ENCODE measurements at places on chromosomes 3 and 15.

- H3K36me3 ChIP-seq: peaks cover 2% of the 10 kb centered on the region
- no peak overlapping the region for H3K4me3 ChIP-seq
- no peak for DNase-seq
- no peaks in the 10 kb centered on the region for H3K27me3 ChIP-seq
- no peak overlapping the region for H3K27ac ChIP-seq
Observed at GRCh38 chr3:45551214-45552010, 43.1 kb upstream of the LIMD1 start.

DNA sequence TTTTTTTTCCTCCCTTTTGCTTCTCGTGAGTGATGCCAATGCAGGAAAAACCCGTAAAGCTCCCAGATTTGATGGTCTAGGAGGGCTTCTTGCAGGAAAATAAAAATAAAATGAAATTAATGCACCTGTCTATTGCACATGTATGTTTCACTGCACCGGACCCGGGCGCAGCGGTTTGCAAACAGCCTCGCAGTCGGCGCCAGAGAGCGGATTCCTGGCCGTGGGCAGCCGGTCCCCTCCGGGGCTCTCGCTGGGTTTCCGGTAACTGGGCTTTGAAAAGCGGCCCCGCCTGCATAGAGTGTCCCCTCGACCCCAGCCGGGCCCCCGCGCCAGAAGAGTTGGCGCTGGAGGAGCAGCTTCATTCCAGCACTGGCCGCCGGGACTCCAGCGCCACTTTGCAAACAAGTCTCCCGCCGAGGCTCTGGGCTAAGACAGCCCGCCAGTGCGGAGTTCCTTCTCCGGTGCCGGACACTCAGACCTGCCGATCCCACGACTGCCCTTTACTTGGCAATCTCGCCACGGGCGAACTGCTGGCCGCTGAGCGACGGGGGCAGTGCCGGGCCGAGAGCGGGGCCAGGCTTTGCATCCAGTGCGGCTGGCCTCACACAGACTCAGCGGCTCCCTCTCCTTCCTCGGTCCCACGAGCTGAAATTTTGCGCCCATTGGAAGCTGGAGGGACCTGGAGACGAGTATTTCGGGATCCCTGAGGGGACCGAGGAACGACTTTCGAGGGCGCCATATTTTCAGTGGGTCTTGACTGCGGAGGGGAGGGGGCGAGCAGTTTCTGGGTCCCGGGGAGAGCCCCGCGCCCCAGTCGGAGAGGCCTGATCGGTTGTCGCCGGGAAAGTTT lies 225.9 kb upstream of the C2CD4B start:
- H3K4me3 ChIP-seq: peak overlapping the region; percentile 93
- no peak for DNase-seq
- H3K4me1 ChIP-seq: peaks cover 14% of the 10 kb centered on the region
- no peaks in the 10 kb centered on the region for H3K36me3 ChIP-seq
- H3K27me3 ChIP-seq: peaks cover 15% of the 10 kb centered on the region
- peak overlapping the region; percentile 85 for H3K27ac ChIP-seq

- peak overlapping the region; percentile 12 for H3K4me3 ChIP-seq
- peaks cover 49% of the 10 kb centered on the region for H3K4me1 ChIP-seq
- H3K27ac ChIP-seq: peak overlapping the region; percentile 79
- no peak for DNase-seq
- H3K27me3 ChIP-seq: no peaks in the 10 kb centered on the region
Observed at GRCh38 chr3:171436380-171436779, 23.8 kb downstream of the TNIK start.

DNA sequence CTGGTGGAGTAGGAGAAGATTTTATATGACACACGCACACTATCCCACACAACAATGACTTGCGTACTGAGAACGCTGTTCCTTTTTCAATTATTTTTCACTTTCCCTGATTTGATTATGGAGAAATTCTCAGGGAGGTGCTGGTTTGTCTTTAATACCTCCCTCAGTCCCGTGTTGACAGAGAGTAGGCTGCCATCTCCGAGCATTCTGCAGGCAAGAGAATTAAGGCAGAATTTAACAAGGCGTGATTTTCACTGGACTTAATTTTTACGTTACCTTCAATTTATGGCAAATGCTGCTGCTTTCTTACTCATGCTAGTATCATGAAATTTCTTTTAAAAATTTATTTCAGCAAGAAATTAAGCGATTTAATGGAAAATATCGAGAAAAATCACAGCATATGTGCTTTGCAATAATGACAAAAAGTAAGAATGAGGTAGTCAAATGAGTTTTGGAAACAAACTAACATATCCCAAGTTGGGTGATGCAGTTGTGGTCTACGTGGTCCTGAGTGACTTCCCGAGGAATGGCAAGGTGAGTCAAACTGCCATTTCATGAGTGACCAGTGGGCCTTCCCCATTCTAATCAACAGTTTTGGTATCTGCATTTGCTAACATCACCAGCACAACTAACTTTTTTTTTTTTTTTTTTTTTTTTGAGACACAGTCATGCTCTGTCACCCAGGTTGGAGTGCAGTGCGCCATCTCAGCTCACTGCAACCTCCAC lies 16.9 kb downstream of the DNASE1L3 start:
- H3K27ac ChIP-seq: no peak overlapping the region
- H3K4me1 ChIP-seq: peaks cover 2% of the 10 kb centered on the region
- no peak for DNase-seq
- no peak overlapping the region for H3K4me3 ChIP-seq
- peaks cover 6% of the 10 kb centered on the region for H3K27me3 ChIP-seq

GRCh38 chr3:184637705-184638104 lies 74.2 kb downstream of the MAGEF1 start:
- H3K4me1 ChIP-seq: peaks cover 24% of the 10 kb centered on the region
- DNase-seq: no peak
- H3K36me3 ChIP-seq: peaks cover 6% of the 10 kb centered on the region
- no peak overlapping the region for H3K27ac ChIP-seq
- no peak overlapping the region for H3K4me3 ChIP-seq

GRCh38 chr3:172189213-172189612 lies 149.8 kb downstream of the FNDC3B start:
- H3K4me3 ChIP-seq: no peak overlapping the region
- no peak for DNase-seq
- H3K27ac ChIP-seq: no peak overlapping the region
- H3K27me3 ChIP-seq: no peaks in the 10 kb centered on the region
- H3K4me1 ChIP-seq: peaks cover 12% of the 10 kb centered on the region
- H3K36me3 ChIP-seq: peaks cover 2% of the 10 kb centered on the region

DNA sequence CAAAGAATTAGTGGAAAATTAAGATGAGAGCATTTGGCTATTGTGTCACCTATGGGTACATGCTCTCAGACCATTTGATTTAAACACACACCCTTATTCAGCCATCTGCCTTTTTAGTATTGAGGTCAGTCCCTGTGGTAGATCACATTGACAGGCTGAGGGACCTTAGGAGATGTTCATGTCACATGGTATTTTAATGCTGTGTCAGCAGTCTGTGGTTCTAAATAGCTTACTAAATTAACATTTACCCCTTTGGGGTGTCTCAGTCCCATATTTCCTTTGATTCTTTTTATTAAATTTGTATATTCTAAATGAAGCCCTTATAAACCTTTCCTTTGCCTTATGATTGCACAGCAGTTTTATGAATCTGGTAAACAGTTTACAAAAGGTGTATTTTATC lies 2.3 kb downstream of the RBM5 start:
- no peak for DNase-seq
- no peaks in the 10 kb centered on the region for H3K27me3 ChIP-seq
- peak overlapping the region; percentile 94 for H3K4me3 ChIP-seq

DNA sequence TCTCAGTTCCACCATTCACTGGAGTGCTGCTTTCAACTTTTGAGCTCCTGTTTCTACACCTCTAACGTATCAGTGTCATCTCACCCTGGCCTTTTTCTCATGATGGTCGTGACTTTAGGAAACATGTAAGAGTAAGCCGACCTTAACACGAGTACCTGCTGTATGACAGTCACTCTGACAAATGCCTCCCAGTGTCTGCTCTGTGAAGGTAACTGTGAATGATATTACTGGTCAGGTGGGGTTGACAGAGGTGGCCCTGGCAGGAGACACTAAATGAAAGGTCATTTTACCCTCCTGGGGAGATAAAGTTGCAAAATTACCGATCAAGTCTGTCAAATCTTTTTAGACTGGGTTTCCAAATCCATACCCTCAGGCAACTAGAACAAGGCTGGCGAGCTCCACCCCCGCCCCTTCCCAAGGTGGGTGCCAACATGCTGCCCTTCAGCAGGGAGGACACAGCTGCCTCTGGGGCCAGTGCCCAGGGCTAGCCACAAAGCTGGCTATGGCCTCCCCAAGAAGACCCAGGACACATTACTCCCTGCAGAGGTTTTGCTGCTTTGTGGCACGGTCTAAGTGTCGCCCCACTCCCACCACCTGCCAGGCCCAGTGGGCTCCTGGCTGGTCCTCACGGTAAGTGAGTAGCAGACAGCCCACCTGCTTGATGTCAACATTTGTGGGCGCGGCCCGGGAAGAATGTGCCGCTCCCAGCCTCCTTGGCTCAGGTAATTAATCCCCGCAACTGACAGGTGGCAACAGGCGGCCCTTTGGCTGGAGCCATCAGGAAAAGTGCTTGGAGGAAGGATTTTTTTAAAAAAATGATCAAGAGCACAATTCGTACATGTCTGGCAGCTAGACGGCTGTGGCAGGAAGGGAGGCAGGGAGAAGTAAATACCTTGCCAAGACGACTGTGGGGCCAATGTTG lies 211.8 kb downstream of the TP63 start:
- H3K4me3 ChIP-seq: no peak overlapping the region
- no peak overlapping the region for H3K27ac ChIP-seq
- peaks cover 5% of the 10 kb centered on the region for H3K4me1 ChIP-seq

DNA sequence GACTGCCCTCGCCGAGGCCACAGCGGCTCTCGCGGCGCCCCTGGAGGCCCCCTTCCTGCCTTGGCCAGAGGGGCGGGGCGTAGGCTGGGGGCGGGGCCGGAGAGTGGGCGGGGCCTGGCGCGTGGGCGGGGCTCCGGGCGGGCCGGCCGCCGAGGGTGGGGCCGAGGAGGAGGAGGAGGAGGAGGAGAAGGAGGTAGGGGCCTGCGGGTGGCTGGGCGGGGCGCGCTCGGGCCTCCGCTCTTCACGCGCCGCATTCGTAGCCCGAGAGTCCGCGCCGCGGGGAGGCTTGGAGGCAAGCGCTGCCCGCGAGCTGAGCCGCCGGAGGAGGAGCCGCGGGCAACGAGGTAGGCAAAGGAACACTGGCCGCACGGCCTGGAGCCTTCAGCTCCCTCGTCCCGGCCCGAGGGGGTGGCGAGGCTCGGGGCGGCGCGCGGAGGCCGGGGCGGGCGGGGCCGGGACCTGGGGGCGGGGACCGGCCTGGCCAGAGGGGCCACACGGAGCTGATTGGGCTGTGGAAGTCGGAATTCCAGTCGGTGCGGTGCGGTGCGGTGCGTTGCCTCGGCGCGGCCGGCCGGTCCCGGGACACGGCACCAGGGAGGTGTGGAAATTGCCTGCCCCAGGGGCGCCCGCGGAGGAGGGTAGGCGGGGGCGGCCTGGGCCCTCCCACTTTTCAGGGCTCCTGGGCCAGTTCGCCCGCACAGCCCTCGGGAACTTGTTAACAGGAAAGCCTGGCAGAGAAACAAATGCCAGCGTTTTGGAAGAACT lies at the start of gene PPP2R3A:
Gene PPP2R3A (plus strand): TSS at position 223 of the 765 bp plus-strand sequence. CDS start 35,771 bp downstream, outside the sequence.
- H3K4me3 ChIP-seq: peak within 1 kb of the TSS; percentile 80
- H3K27ac ChIP-seq: no peak within 1 kb of the TSS
- H3K36me3 ChIP-seq: no peaks in the 10 kb centered on the region
- no peaks in the 10 kb centered on the region for H3K4me1 ChIP-seq
- H3K27me3 ChIP-seq: peaks cover 29% of the 10 kb centered on the region
- peak; percentile 50 for DNase-seq

GRCh38 chr3:70182166-70182565 lies 130.3 kb downstream of the MDFIC2 start:
- no peaks in the 10 kb centered on the region for H3K36me3 ChIP-seq
- no peaks in the 10 kb centered on the region for H3K4me1 ChIP-seq
- H3K27me3 ChIP-seq: no peaks in the 10 kb centered on the region
- H3K27ac ChIP-seq: no peak overlapping the region
- DNase-seq: no peak

- no peaks in the 10 kb centered on the region for H3K27me3 ChIP-seq
- H3K4me1 ChIP-seq: peaks cover 45% of the 10 kb centered on the region
- H3K4me3 ChIP-seq: peak overlapping the region; percentile 83
- no peak for DNase-seq
- no peaks in the 10 kb centered on the region for H3K36me3 ChIP-seq
Observed at GRCh38 chr3:43194490-43195114, 88.7 kb upstream of the POMGNT2 start.

- DNase-seq: no peak
- peaks cover 19% of the 10 kb centered on the region for H3K4me1 ChIP-seq
- no peaks in the 10 kb centered on the region for H3K36me3 ChIP-seq
- no peak overlapping the region for H3K4me3 ChIP-seq
- no peaks in the 10 kb centered on the region for H3K27me3 ChIP-seq
- H3K27ac ChIP-seq: no peak overlapping the region
Observed at GRCh38 chr3:4996223-4996765, 17.1 kb downstream of the BHLHE40 start.

- no peak overlapping the region for H3K27ac ChIP-seq
- H3K4me3 ChIP-seq: no peak overlapping the region
- H3K27me3 ChIP-seq: no peaks in the 10 kb centered on the region
- peaks cover 6% of the 10 kb centered on the region for H3K36me3 ChIP-seq
- no peak for DNase-seq
Observed at GRCh38 chr3:47113669-47114365, 50.1 kb downstream of the SETD2 start.

DNA sequence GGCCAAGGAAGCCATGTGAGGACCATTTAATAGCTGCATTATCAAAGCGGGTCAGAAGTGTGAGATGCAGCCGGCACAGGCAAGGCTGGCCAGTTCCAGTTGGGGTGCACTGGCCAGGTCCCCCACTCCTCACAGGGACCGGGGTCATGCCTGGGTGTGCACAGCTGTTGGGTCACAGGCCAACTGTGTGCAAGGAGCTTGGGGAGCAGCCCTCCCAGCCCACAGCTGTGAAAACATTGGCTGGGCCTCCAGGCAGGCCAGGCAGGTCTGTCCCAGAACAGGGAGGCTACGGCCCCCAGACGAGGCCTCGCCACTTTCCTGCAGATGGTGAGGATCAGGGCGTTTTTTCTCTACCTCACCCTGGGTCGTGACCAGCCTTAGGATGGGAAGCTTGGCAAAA lies 521.0 kb downstream of the NTRK3 start:
- H3K27ac ChIP-seq: no peak overlapping the region
- no peak overlapping the region for H3K4me3 ChIP-seq
- H3K36me3 ChIP-seq: no peaks in the 10 kb centered on the region
- peaks cover 9% of the 10 kb centered on the region for H3K27me3 ChIP-seq

- no peaks in the 10 kb centered on the region for H3K36me3 ChIP-seq
- H3K4me1 ChIP-seq: no peaks in the 10 kb centered on the region
- DNase-seq: no peak
- no peak overlapping the region for H3K4me3 ChIP-seq
- H3K27ac ChIP-seq: no peak overlapping the region
- peaks cover 55% of the 10 kb centered on the region for H3K27me3 ChIP-seq
Observed at GRCh38 chr15:71496336-71496955, 313.9 kb upstream of the NR2E3 start.

All from T-helper 17 cell (primary cell).